Activated CD8-positive, alpha-beta memory T cell treated with anti-CD3 and anti-CD28 coated beads for 4 hours (primary cell): ENCODE measurements at places on chromosomes 1 and 21.

DNA sequence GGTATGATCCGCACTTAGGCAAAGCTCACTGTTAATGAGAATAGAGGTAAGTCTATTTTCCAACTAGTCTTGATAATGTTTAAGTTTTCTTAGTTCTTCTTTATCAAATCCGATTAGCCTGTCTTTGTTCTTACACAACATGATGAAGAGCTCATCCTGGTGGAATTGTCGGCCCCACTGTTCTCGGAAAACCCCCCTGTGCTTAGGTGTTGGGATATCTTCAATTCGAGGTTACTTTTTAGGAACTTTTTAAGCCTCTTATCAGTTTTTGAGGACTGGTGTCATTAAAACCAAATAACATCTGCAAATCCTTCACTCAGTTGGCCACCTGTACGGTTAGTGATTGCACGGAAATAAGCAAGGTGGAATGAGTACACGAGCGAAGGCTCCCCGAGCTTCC lies 60.7 kb upstream of the KIF26B start:
- no peak for DNase-seq

- DNase-seq, result no peak
Observed at GRCh38 chr1:225485226-225485625, 57.4 kb upstream of the LBR start.

GRCh38 chr1:44594871-44595735 lies 79.2 kb downstream of the TMEM53 start:
- DNase-seq, result peak; percentile 47

GRCh38 chr1:40638097-40639036 lies 27.1 kb downstream of the RIMS3 start:
- DNase-seq, result no peak

- no peak for DNase-seq
Observed at GRCh38 chr1:53986458-53986857, 31.5 kb downstream of the LDLRAD1 start.

GRCh38 chr1:11151826-11152612 lies 37.1 kb upstream of the ANGPTL7 start:
- no peak for DNase-seq

DNA sequence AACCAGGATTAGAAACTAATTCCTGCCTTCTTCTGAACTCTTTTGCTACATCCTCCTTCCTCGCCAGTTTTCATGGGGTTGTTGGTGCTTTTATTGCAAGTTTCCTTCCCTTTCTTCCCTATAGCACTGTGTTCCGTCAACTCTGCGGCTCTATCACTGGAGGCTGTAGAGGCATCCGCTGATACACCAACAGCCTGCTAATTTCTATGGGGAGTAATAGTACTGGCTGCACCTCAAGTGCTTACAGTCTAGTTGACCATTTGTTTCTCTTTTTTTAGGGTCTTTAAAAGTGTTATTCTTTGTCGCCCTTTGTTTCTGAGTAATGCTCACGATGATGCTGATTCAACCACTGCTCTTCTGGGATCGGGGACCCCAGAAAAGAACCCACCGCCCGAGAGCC lies 746 bp downstream of the MIS18A start:
- DNase-seq, result no peak
